Non-pigmented ciliary epithelial cell (primary cell): ENCODE measurements at places on chromosomes 13 and 19.

GRCh38 chr19:55377356-55378131 lies 918 bp downstream of the TMEM190 start:
- DNase-seq = no peak

GRCh38 chr19:16899566-16900075 lies 10.8 kb downstream of the F2RL3 start:
- DNase-seq = no peak

GRCh38 chr13:31227063-31227462 lies 27.3 kb downstream of the B3GLCT start:
- DNase-seq = no peak

DNA sequence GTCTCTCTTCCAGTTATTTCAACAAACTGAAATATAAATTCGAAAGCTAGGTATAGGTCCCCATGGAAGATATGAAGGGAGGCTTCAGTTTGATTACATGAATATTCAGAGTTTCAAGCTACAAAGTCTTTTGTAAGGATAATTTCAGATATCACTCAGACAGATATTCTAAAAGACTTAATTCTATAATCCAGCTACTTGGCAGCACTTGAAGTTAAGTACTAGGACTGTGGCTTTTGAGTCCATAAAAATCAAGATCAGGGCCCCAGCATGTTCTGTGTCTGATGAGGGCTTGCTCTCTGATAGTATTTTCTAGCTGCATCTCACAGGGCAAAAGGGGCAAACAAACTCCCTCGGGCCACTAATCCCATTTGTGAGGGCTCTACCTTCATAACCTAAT lies 160.6 kb upstream of the IRS2 start:
- no peak for DNase-seq

DNA sequence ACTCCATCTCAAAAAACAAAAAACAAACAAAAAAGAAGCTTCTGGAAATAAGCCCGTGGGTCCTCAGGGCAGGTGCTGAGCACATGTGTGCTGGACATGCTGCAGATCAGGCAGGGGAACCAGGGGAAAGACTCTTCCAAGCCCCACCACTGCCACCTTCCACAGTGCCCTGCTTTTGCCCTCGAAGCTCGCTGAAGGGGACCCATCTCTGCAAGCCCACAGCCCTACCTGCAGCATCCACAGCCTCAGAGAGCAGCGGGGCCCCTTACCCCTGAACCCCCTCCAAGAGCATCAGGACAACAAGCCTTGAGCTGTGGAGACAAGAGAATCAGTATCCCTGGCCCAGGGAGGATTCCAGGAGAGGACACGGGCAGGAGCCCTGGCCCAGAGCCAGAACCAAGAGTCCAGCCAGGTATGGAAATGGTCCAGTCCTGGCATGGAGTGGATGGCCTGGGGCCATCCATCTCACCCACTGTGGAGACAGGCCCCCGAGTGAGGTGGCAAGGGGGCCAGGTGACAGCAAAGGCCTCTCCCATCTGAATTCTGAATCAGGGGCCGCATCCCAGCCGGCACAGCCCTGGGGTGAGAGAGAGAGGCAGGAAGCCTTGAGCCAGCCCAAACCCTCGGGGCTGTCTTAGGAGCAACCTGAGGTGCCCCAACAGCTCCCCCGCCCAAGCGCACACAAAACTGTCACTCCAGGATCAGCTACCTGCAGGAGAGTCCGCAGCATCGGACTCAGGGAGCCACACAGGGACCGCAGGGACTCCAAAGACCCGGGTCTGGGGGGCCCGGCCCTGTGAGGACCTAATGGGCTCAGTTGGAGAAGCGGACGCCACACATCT lies 51.8 kb upstream of the TPM4 start:
- no peak for DNase-seq

- no peak for DNase-seq
These were observed 9.3 kb upstream of the RPS15 start for GRCh38 chr19:1428738-1429391.

DNA sequence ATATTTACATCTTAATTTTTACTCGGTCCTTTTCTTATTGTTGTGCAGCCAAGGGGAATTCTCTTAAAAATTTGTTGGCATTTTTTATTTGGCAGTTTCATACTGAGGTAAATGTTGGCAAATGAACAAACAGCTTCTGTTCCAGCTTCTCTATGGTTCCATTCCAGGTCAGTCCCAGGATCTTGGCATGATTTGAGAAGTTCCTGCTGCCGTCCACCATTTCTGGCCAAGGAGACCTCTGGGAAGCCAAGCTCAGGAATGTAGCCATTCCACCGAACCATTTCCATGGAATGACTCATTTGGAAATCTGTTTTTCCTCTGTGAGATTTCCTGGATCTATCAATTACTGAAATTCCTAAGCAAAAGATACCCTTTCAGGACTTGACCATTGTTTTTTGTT lies 43.9 kb downstream of the SLC10A2 start:
- DNase-seq = no peak
